ENCODE measurements at places on chromosomes 1 and 21.
A peak's percentile ranks its signal among the peaks of the same experiment; 100 is the strongest.

GRCh38 chr1:41495210-41495948 is 10.9 kb upstream of the EDN2 start:
- DNase-seq, result no peak

- DNase-seq, result no peak
Observed at GRCh38 chr1:58443986-58444868, 102.3 kb downstream of the OMA1 start.

DNA sequence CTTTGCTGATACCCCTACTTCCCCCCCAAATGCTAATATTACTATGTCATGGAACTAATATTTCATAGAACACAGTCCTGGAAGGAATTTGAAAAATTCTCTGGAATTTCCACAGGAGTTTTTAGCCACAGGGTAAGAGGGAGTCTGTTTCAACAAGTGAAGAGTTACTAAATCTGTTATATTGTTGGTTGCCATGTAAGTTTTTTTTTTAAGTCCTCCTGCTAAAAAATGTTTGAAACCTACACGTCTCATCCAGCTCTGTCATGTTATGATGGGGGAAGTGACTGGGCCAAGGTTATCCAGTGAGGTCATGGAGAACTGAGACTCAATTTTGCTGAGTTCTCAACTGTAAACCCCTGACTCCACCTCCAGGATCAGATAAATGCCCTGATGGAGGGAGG is 60.8 kb upstream of the USP24 start:
- no peak for DNase-seq

- no peak for DNase-seq
Observed at GRCh38 chr1:55285834-55286233, 70.7 kb upstream of the USP24 start.

GRCh38 chr1:2556678-2557481 is 709 bp downstream of the TNFRSF14 start:
- no peak for DNase-seq

- DNase-seq, result no peak
Observed at GRCh38 chr1:70760154-70760553, 287.5 kb downstream of the PTGER3 start.

GRCh38 chr1:41933106-41933505 is 14.4 kb upstream of the HIVEP3 start:
- no peak for DNase-seq

- no peak for DNase-seq
Observed at GRCh38 chr1:175390522-175391254, 198.1 kb upstream of the KIAA0040 start.

- no peak for DNase-seq
Observed at GRCh38 chr1:111882986-111883560, 106.4 kb downstream of the KCND3 start.

DNA sequence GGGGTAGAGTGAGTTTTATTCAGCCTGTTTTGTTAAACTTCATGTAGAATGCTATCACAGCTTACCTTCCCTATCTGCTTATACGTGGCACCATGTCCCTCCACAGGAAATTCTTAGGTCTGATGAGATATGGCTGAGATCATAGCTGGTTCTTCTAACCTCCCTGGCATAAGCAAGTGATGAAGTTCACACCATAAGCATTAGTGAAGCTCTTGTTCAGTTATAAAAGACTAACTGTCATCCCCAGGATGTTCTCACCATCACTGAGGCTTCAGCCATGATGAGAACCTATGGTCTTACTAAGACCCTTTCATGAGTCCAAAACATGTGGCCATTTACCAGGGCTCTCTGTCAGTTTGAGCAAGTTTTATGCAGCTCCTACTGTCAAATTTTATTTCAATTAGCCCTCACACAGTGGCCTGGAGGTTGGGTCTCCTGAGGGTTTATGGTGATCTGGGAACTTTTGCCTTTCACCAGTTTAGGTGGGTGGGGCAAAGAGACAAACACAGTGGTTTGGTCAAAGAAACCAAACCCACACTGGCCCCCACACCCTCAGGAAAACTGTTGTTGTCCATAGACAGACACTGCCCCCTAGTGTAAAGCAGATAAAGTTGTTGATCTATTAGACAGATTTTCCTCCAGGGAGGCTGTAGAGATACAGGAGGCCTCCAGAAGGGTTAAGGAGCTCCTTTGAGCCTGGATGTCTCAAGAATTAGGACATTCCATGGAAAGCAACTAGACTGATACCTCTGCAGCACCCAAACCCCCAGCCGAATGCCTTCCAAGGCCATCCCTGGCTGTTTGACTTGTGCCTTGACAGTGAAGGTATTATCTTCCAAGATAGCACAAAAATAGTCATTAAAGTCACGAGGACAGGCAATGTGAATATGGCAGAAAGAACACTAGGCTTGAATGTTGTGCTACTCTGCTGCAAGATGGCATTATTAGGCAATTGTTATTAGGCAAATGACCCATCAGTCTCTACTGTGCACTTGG is 5.0 kb downstream of the SLC22A15 start:
- no peak for DNase-seq

DNA sequence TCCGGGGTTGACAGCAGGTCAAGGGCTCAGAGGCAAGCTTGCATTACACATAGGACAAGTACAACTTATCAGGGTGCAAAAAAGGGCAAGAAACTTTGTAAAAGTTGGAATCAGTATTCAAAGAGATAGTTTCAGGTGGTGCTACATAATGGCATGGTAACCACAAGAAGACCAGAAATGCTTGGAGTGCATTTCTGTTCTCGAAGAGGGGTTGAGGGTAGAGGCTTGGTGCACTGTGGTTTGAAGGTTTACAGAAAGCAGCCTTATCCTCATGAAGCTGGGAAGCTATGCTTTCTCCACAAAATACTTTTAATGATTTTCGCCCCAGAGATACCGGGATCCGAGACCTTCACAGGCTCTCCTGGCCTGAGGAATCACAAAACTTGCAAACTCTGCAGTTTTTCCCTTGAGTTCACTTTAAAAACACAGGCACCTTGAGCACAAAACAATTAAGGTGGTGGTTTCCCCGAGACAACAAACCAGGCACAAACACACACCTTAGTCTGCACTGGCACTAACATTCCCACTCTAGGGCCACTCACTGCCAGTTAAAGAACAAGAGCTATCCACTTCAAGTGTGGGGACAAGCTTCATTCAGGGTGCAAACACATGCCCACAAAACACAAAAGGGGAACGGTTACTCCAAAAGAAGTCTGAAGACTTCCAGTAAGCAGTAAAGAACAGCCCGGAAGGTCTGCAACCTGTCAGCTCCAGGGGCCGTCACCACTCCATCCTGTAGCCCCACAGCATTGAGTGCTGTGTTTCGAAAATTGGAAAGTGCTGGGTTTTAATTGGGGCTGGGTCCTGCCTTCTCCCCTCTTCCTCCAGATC is 29.8 kb upstream of the NFIA start:
- no peak for DNase-seq

- no peak for DNase-seq
Observed at GRCh38 chr1:229164836-229165735, 105.8 kb upstream of the RAB4A start.

DNA sequence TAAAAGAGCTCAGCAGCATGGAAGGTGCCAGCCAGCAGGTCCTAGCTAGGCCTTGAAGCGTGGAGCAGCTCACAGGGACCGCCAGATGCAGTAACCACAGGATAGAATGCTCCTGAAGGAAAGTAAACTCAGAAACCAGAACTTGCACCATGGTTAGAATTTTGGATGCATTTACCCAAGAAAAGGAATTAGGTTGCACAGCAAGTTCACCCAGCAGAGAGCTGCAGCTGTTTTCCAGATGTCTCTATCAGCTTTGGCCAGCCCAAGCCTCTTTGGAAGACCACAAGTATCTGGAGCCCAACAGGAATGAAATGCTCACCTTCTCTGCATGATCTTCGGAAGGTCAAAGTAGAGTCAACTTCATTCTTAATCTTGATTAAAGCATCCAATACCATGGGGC is 21.0 kb upstream of the ATP13A2 start:
- DNase-seq, result no peak

DNA sequence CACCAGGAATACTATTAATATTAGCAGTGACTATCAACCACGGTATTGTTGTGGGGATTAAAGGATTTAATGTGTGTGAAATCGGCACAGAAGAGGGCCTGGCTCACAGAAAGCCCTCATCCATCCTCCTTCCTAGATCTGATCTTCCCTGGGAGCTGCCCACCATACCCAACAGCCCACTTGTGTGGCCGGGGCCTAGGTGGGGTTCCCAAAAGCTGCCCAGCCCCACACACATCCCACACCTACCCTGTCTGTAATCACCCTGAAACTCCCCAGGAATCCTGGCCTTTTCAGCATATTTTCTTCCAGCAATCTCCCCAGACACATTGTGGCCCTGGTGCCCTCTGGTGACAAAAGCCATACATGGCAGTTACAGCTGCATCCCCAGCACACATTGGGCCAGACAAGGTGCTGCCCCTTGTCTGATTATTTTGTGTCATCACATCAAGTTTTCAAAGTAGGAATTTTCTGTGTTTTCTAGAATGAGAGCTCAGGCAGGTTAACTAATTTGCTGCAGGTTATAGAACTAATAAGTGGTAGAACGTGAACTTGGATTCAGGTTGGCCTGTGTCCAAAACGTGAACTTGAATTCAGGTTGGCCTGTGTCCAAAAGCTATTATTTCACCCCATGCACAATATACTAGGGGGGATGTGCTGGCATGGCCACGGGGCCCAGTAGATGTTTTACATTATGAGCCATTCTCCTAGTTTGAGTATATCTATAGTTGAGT is 5.3 kb upstream of the SLC6A9 start:
- DNase-seq, result peak; percentile 51

GRCh38 chr1:85577419-85578320 is 2.9 kb upstream of the CCN1 start:
- DNase-seq, result no peak

GRCh38 chr1:222777977-222778376 is 36.9 kb upstream of the DISP1 start:
- no peak for DNase-seq

Measured in stimulated activated CD8-positive, alpha-beta memory T cell treated with anti-CD3 and anti-CD28 coated beads, Interleukin-12 subunit alpha, Interleukin-12 subunit beta, amount 100 ng/mL, for 1 hour (primary cell).